ENCODE measurements at places on chromosomes 3 and 15. TPM values are rescaled to one million over a fixed set of nuclear protein-coding genes. Genes with fewer than 3 reads are reported as not detected.
A peak's percentile ranks its signal among the peaks of the same experiment; 100 is the strongest.

LRRK1 gene
- 12.2 TPM for total RNA-seq

- peak; percentile 80 for DNase-seq
Observed at GRCh38 chr3:58072052-58072762, 64.0 kb downstream of the FLNB start.

GRCh38 chr15:40232625-40233070 lies 6.2 kb upstream of the PAK6 start:
- DNase-seq, result peak; percentile 30

GRCh38 chr3:28328188-28329151 lies 20.1 kb upstream of the ZCWPW2 start:
- DNase-seq, result peak; percentile 54

DNA sequence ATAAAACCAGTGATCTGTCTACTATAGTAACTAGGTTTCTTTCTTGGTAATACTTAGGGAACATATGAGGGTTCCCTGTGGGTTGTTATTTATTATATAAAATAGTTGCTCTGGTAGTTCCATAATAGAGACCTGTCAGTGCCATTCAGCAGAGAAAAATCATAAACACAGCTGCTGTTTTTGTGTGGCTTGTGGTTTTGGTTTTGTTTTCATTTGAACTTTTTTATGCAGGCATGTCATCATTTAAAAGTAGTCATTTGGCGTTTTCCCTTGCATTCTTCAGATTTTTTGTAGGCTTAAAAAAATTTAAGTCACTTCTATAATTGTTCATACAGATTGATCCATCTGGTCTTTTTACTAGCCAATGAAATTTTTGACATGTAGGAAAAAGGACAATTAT lies 47.9 kb downstream of the PIK3CA start:
- peak; percentile 86 for DNase-seq

Measured in fibroblast of lung (primary cell).